ENCODE measurements at places on chromosomes 6 and 20. TPM values are rescaled to one million over a fixed set of nuclear protein-coding genes. Genes with fewer than 3 reads are reported as not detected.

HTR1E gene
- not detected for total RNA-seq

NTSR1 gene
- total RNA-seq, result 0.45 TPM

FAM209B gene
- 3.1 TPM for total RNA-seq

DNAAF9 gene
- total RNA-seq, result 6.9 TPM

KCNK16 gene
- not detected for total RNA-seq

BNIP5 gene
- total RNA-seq, result not detected

RNF217 gene
- 4.4 TPM for total RNA-seq

DSTN gene
- 70.0 TPM for total RNA-seq

CD93 gene
- 17.2 TPM for total RNA-seq

OXT gene
- total RNA-seq, result not detected

GRCh38 chr6:97885325-97885724 lies 602.3 kb upstream of the MMS22L start:
- no peaks in the 10 kb centered on the region for H3K36me3 ChIP-seq
- H3K4me3 ChIP-seq, result no peak overlapping the region
- H3K4me1 ChIP-seq, result no peaks in the 10 kb centered on the region
- DNase-seq, result no peak

DNA sequence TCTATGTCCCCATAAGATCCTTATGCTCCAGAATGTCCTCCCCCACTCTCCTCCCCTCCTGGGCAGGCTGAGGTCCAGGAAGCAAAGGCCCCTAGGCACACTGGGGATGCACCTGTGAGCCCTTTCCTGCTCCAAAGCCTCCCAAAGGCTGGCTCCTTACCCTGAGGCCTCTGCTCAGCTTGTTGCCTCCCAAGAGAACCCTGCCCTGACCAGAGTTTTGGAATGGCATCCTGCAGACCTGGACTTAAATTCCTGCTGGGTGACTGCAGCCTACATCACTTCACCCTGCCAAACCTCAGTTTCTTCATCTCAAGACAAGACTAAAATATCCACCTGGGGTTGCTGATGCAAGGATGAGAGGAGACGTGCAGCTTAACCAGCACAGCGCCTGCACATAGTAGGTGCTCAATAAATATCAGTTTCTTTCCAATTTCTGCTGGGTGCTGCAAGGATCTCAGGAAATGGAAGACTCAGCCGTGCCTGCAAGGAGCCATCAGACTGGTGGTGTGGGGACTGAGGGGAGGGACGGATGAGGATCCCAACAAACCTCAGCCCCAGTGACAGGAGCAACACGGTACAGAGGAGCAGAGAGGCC lies 2.1 kb upstream of the LBP start:
- no peaks in the 10 kb centered on the region for H3K27me3 ChIP-seq
- no peaks in the 10 kb centered on the region for H3K36me3 ChIP-seq
- no peak overlapping the region for H3K4me3 ChIP-seq
- H3K4me1 ChIP-seq, result no peaks in the 10 kb centered on the region

DNA sequence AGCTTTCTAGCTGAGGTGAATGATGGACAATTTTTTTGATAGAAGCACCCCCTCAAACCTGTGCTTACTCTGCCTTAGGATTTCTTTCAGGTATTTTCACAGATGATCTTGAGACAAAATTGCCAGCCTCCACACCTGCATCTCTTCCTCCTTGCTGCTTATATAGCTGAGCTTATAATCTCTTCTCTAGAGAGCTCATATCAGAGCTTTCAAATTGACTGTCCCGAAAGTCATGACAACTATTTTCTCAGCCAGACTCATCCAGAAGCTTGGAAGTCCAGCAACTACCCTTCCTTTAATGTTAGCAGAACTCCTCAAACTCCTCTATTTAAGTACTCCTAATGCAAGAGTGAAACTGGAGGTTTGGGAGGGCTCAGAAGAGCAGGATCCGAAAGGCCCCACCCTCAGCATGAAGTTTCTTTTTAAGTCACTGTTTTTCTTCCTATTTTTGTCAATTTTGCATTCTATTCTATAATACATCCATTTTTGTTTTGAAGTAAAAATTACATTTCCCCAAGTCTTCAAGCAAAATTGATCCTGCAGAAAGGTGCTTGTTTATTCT lies 12.7 kb downstream of the CGA start:
- H3K27me3 ChIP-seq, result no peaks in the 10 kb centered on the region
- H3K36me3 ChIP-seq, result no peaks in the 10 kb centered on the region
- H3K27ac ChIP-seq, result no peak overlapping the region
- no peaks in the 10 kb centered on the region for H3K4me1 ChIP-seq
- no peak for DNase-seq

DNA sequence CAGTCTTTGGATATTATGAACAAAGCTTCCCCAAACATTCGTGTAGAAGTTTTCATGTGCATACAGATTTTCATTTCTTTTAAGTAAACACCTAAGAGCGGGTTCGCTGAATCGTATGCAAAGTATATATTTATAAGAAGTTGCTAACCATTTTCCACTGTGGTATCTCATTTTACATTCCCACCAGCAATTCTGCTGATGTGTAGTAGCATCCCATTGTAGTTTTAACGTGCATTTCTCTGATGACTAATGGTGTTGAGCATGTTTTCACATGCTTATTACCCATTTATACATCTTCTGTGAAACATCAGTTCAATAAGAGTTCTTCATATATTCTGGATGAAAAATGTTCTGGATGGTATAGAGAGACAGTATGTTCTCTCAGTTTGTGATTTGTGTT lies 97.4 kb downstream of the IYD start:
- H3K27me3 ChIP-seq, result no peaks in the 10 kb centered on the region
- H3K27ac ChIP-seq, result no peak overlapping the region
- no peak for DNase-seq
- no peaks in the 10 kb centered on the region for H3K36me3 ChIP-seq
- no peak overlapping the region for H3K4me3 ChIP-seq

- no peaks in the 10 kb centered on the region for H3K27me3 ChIP-seq
- no peak for DNase-seq
- no peak overlapping the region for H3K27ac ChIP-seq
- no peaks in the 10 kb centered on the region for H3K4me1 ChIP-seq
These were observed 112.3 kb upstream of the DTNBP1 start for GRCh38 chr6:15775076-15775634.

- H3K27me3 ChIP-seq, result no peaks in the 10 kb centered on the region
- H3K36me3 ChIP-seq, result no peaks in the 10 kb centered on the region
- H3K4me1 ChIP-seq, result no peaks in the 10 kb centered on the region
- no peak overlapping the region for H3K27ac ChIP-seq
These were observed 672.7 kb downstream of the CD109 start for GRCh38 chr6:74368746-74369145.

GRCh38 chr20:33081411-33082154 lies 2.1 kb downstream of the BPIFB4 start:
- DNase-seq, result no peak
- no peaks in the 10 kb centered on the region for H3K27me3 ChIP-seq
- no peak overlapping the region for H3K27ac ChIP-seq
- H3K4me3 ChIP-seq, result no peak overlapping the region

DNA sequence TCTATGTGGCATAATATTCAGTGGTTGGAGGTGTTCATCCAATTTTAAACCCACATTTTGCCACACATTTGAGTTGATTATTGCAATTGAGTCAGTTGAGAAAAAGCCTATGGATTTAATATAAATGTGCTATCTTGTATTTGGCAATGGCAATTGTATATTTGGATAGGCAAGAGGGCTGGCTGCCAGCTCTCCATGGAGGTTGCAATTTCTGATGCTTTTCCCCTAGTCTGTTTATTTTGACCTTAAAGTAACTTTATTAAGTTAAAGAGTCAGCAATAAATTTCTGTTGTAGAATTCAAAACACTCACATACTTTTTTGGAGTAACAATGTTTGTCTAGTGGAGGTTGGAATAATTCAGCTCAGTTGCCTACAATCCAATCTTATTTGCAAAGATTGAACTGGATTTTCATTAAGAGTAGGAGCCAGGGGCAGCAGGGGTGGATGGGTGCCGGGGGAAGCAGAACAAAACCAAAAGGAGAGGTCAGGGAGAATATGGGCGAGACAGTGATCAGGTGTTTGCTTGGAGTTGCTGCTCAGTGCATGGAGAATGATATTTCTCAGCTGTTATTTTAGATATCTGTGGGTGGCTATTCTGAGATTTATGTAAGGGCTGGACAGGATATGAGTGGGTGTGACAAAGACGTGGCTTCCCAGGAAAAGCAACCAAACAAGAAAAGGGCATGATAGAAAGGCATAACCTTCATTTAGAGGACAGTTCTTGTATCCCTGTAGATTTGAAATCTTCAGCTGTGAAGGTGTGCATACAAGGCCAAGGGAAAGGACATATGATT lies 163.0 kb downstream of the HDGFL1 start:
- no peaks in the 10 kb centered on the region for H3K27me3 ChIP-seq
- no peaks in the 10 kb centered on the region for H3K4me1 ChIP-seq

DNA sequence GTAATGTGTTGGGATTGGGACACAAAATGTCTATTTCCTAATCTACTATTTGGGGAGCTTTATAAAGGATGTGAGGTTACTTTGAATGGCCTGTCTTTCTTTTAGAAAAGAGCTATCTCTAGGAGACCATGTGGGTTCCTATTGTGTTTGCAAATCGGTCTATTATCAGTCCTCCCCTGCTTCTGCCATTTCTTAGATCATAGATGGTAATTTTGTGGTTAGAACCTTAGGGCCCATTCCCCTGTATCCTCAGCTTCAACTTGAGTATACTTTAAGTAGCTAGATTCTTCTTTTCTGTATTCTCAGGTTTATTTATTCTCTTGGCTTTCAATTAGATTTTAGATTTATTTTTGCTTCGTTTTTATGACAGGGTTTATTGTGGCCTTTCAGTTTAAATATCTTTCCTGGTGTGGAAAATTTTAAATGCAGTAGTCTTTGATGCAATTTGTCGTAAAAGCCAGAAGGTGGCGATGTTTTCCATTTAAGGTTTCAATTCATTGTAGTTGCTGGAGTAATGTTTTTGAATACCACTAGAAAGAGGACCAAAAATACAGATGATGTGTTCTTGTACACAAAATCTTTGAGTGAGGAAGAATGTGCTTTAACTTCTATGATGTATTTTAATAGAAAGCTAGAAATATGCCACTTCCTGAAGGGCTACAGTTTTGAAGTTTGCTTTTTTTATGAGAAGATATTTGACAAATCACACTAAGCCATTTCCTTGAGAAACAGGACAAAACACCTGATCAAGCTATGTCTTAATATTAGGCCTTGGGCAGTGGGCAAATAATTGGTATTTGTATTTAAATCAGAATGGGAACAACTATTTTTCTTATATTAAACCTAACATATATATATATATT lies 20.3 kb downstream of the TBPL1 start:
- no peak overlapping the region for H3K4me3 ChIP-seq
- peaks cover 5% of the 10 kb centered on the region for H3K4me1 ChIP-seq
- no peaks in the 10 kb centered on the region for H3K27me3 ChIP-seq
- H3K36me3 ChIP-seq, result no peaks in the 10 kb centered on the region

DNA sequence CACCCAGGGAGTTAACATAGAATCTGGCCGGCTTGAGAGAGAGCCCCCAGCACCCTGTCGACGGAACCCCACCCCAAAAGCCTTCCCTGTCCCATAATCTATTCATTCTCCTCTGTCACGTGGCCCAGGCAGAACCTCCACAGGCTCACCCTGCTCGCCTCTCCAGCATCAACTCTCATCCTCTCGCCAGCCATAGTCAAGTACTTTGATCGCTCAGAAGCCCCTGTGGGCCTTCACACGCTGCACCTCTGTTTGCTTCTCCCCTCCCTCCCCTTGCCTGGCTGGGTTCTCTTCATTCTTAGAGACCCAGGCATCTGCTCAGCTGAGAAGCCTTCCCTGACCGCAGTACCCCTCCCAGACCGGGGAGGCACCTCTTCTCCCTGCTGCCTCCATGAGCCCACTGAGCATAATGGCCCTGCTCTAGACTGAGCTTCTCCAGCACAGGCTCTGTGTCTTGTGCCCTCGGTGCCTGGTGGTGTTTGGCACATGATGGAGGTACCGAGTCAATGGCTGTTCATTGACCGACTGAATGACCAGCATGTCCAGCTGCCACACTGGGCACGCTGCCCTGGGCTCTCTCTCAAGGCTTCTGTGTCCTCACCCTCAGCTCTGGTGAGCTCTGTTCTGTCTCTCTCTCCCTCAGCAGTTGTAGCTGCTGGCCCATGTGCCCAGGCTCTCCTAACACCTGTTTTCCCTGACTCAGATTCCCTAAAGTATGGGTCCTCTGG lies 33.7 kb downstream of the PKIG start:
- no peak overlapping the region for H3K27ac ChIP-seq
- H3K4me1 ChIP-seq, result peaks cover 42% of the 10 kb centered on the region
- no peak overlapping the region for H3K4me3 ChIP-seq
- peaks cover 44% of the 10 kb centered on the region for H3K36me3 ChIP-seq

- DNase-seq, result no peak
- H3K36me3 ChIP-seq, result no peaks in the 10 kb centered on the region
- no peaks in the 10 kb centered on the region for H3K27me3 ChIP-seq
- H3K27ac ChIP-seq, result no peak overlapping the region
- H3K4me3 ChIP-seq, result no peak overlapping the region
- no peaks in the 10 kb centered on the region for H3K4me1 ChIP-seq
These were observed 1107.8 kb upstream of the FLRT3 start for GRCh38 chr20:15445056-15445840.

DNA sequence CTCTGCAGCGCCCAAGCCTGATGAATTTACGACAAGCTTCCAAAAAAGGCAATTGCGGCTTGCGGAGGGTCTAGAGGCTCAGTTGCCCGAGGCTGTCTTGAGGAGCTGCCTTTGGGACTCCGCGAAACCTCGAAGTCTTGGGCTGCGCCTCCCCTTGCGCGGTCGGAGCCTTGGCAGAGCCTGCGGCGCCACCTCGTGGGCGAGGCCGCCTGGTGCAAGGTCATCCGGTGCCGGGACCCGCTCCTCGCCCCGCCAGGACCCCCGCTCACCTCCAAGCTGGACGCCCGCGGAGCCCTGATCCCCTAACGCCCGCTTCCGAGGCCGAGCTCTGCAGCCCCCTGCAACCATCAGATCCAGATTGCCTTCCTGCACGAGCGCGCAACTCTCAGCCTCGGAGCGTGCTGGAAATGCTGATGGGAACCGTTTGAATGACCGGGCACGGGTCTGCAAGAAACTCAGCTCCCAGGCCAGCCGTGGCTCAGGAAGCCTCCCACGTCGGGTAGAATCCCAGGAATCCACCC lies 14.9 kb upstream of the FAM210B start:
- no peak overlapping the region for H3K27ac ChIP-seq
- no peaks in the 10 kb centered on the region for H3K36me3 ChIP-seq
- H3K4me1 ChIP-seq, result peaks cover 6% of the 10 kb centered on the region

GRCh38 chr6:134502614-134503549 lies 185.0 kb upstream of the SGK1 start:
- DNase-seq, result no peak
- H3K4me3 ChIP-seq, result no peak overlapping the region

GRCh38 chr6:100726666-100727065 lies 154.5 kb downstream of the ASCC3 start:
- H3K4me1 ChIP-seq, result no peaks in the 10 kb centered on the region
- no peak overlapping the region for H3K4me3 ChIP-seq
- H3K36me3 ChIP-seq, result peaks cover 5% of the 10 kb centered on the region
- DNase-seq, result no peak
- no peaks in the 10 kb centered on the region for H3K27me3 ChIP-seq

DNA sequence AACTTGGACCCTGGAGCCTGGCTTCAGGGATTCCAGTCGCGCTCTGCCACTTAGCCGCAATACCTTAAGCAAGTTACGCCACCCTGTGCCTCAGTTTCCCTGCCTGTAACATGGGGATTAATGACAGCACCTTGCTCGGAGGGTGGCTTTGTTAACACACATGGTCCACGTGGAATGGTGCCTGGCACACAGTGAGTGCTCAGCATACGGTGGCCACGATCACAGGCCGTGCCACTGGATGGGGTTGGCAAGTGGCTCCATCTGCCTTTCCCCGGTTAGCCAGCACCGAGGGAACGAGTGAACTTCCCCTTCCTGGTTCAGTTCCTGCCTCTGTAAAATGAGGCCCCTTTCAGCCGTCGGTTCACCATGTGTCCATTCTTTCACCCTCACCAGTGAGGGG lies 17.2 kb downstream of the C6orf132 start:
- H3K4me3 ChIP-seq, result no peak overlapping the region
- no peak overlapping the region for H3K27ac ChIP-seq
- DNase-seq, result no peak
- no peaks in the 10 kb centered on the region for H3K27me3 ChIP-seq
- H3K4me1 ChIP-seq, result peaks cover 3% of the 10 kb centered on the region
